ENCODE measurements at places on chromosomes 2 and 18.

GRCh38 chr2:97745474-97746174, 32.2 kb downstream of the ZAP70 start:
- DNase-seq: no peak

- DNase-seq: no peak
Observed at GRCh38 chr2:4831751-4832150, 860.4 kb upstream of the SOX11 start.

GRCh38 chr2:24435391-24436316, 55.4 kb upstream of the NCOA1 start:
- DNase-seq: no peak

DNA sequence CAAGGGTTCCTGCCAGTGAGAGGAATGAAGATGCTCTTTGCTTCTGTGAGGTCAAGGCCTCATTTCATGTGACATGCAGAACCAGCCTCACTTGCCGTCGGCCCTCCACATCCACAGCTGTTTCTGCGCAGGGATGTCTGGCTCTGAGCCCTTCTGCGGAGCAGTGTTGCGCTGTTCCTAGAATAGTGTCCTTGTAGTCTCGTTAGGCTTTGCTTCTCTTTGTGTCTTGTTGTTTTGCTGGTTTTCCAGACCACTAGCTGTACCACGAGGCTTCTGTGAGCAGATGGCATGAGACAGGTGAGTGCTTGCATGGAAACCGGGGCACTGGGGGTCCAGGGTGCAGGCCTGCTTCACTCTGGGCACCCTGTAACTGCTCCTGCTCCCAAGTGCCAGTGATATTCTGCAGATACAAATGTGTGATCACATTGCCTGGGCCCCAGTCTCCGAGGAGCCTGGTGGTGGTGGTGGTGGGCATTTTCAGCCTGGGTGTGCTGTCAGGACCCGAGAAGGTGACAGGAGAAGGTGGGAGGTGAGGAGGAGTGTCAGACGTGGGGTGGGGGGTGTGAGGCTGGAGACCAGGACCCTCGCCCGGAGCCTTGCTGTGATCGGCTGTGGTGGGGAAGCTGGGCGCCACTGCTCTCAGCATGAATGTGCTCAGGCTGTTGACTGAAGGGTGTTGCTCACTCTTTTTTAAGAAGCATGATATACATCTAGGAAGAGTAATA, 34.3 kb downstream of the LDLRAD4 start:
- no peak for DNase-seq

- no peak for DNase-seq
Observed at GRCh38 chr2:150166313-150167051, 321.0 kb downstream of the RND3 start.

- DNase-seq: no peak
Observed at GRCh38 chr2:233342301-233342700, 12.0 kb upstream of the DGKD start.

GRCh38 chr18:48607056-48607984, 68.5 kb downstream of the CTIF start:
- DNase-seq: no peak
